ENCODE measurements at places on chromosomes 6 and 20.
A peak's percentile ranks its signal among the peaks of the same experiment; 100 is the strongest.

DNA sequence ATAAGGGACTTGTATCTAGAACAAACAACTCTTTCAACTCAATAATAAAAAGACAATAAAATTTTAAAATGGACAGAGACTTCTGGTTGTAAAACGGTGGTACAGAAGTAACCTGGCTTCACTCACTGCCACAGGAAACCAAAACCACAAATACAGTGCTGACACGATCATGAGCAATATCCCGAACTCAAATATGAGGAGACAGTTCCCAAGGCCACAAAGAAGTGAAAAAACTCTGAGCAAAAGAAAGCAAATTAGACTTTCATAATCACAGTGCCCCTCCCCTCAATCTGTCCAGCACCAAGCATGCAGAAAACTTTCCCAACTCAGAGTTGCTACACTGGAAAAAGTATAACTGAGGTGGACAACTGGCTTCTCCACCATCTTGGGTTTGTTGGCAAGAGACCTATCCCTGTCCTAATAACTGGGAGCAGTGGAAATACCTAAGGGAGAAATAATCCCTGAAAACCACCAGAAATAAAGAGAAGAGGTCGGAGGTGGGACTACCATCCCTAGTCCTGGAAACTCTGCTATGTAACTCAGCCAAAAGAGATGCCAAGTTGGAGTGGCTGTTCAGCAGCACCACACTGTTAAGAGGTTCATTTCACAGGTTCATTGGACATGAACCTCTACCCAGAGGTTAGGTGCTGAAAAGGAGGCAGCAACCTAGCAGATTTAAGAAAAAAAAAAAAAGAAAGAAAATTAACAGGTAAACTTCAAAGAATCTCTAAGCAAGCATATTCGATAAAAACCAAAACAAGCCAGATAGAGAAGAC, 55.5 kb downstream of the REV3L start:
- H3K4me1 ChIP-seq, result peaks cover 36% of the 10 kb centered on the region
- peak; percentile 14 for DNase-seq
- peaks cover 8% of the 10 kb centered on the region for H3K36me3 ChIP-seq
- peak overlapping the region; percentile 38 for H3K4me3 ChIP-seq

- H3K36me3 ChIP-seq, result peaks cover 27% of the 10 kb centered on the region
- no peaks in the 10 kb centered on the region for H3K27me3 ChIP-seq
- peaks cover 13% of the 10 kb centered on the region for H3K4me1 ChIP-seq
These were observed 46.7 kb downstream of the LRRN4 start for GRCh38 chr20:6007094-6007528.

- no peak overlapping the region for H3K27ac ChIP-seq
- H3K4me1 ChIP-seq, result no peaks in the 10 kb centered on the region
- no peak for DNase-seq
- no peaks in the 10 kb centered on the region for H3K27me3 ChIP-seq
- H3K36me3 ChIP-seq, result peaks cover 34% of the 10 kb centered on the region
These were observed 116.8 kb downstream of the ARHGAP18 start for GRCh38 chr6:129593233-129593564.

DNA sequence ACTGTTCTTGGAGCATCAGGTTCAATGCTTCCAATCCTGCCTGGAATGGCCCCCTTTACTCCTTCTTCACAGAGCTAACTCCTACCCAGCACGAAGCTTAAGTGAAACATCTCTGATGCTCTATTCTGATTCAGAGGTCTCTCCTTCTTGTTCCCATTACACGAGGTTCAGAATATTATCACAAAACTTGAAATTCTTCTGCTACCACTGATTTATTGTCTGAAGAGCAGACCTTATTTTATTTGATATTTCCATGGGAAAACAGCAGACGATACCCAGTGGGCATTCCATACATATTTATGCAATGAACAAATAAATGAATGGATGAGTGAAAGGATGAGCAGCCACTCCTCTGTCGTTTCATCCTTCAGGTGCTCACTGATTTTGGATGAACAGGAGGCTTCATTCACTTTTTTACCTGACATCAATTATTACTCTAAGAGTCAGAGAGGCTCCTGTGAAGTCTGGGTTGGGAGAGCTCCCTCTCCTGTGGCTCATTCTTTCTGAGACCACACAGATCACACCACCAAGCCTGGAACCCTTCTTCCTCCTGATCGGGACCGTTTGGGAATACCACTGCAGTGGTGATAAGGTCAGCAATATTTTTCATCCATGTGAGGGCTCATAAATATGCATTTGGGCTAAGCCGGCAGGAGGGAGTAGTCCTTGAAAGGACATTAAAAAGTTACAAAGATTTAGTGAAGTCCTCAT, 25.8 kb downstream of the SMLR1 start:
- no peak for DNase-seq
- H3K27me3 ChIP-seq, result no peaks in the 10 kb centered on the region
- peaks cover 7% of the 10 kb centered on the region for H3K4me1 ChIP-seq
- H3K36me3 ChIP-seq, result peaks cover 9% of the 10 kb centered on the region
- no peak overlapping the region for H3K27ac ChIP-seq

- DNase-seq, result no peak
- H3K36me3 ChIP-seq, result peaks cover 56% of the 10 kb centered on the region
- H3K4me1 ChIP-seq, result peaks cover 79% of the 10 kb centered on the region
- H3K4me3 ChIP-seq, result peak overlapping the region; percentile 78
- H3K27me3 ChIP-seq, result no peaks in the 10 kb centered on the region
These were observed 2.1 kb upstream of the PPP1R18 start for GRCh38 chr6:30688569-30688968.

- no peak overlapping the region for H3K27ac ChIP-seq
- no peak for DNase-seq
- H3K27me3 ChIP-seq, result peaks cover 33% of the 10 kb centered on the region
- no peaks in the 10 kb centered on the region for H3K4me1 ChIP-seq
- no peaks in the 10 kb centered on the region for H3K36me3 ChIP-seq
- no peak overlapping the region for H3K4me3 ChIP-seq
These were observed 73.8 kb upstream of the ECI2 start for GRCh38 chr6:4209196-4209595.

GRCh38 chr20:48897305-48898010, 24.1 kb upstream of the ARFGEF2 start:
- H3K36me3 ChIP-seq, result no peaks in the 10 kb centered on the region
- no peak overlapping the region for H3K27ac ChIP-seq
- peaks cover 56% of the 10 kb centered on the region for H3K27me3 ChIP-seq
- peaks cover 19% of the 10 kb centered on the region for H3K4me1 ChIP-seq
- H3K4me3 ChIP-seq, result no peak overlapping the region

DNA sequence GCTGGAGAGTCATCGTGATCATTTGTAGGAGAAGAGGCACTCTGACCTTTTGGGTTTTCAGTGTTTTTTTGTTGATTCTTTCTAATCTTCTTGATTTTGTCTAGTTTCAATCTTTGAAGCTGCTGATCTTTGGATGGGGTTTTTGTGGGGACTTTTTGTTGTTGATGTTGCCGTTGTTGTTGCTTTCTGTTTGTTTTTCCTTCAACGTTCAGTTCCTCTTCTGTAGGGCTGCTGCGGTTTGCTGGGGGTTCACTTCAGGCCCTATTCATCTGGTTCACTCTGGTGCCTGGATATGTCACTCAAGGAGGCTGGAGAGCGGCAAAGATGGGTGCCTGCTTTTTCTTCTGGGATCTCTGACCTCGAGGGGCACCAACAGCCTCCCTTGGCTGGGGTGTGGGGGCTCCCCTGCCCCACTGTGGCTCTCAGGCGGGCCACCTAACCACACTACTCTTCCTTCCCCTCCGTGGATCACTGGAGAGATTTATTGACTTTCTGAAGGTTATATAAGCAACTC, 21.5 kb upstream of the TMEM244 start:
- no peak overlapping the region for H3K4me3 ChIP-seq
- no peak for DNase-seq
- no peaks in the 10 kb centered on the region for H3K36me3 ChIP-seq

DNA sequence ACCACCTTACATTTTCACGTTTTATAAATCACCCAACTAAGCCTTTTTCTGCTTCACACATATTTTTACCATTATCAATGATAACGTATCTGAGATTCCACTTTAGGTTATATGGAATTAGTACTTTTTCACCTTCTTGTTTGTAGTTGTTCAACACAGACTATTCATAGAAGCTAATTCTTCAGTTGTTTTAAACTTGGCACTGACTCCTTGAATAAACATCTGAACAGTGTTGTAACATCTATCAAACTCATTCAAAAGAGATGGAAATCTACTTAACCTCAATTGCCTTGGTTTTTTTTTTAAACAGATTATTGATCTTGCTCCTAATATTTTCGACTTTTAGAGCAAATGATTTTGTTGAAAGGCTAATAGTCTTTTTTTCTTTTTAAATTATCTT, 34.2 kb downstream of the PTPRA start:
- no peaks in the 10 kb centered on the region for H3K4me1 ChIP-seq
- no peak for DNase-seq
- no peaks in the 10 kb centered on the region for H3K27me3 ChIP-seq
- no peak overlapping the region for H3K27ac ChIP-seq
- H3K36me3 ChIP-seq, result no peaks in the 10 kb centered on the region

GRCh38 chr6:37150314-37150713, 19.6 kb upstream of the PIM1 start:
- H3K27ac ChIP-seq, result no peak overlapping the region
- peaks cover 11% of the 10 kb centered on the region for H3K4me1 ChIP-seq
- H3K27me3 ChIP-seq, result no peaks in the 10 kb centered on the region
- no peaks in the 10 kb centered on the region for H3K36me3 ChIP-seq

GRCh38 chr6:22954749-22955385, 385.5 kb downstream of the HDGFL1 start:
- no peaks in the 10 kb centered on the region for H3K27me3 ChIP-seq
- peak overlapping the region; percentile 57 for H3K4me3 ChIP-seq
- DNase-seq, result no peak
- peak overlapping the region; percentile 79 for H3K27ac ChIP-seq
- peaks cover 7% of the 10 kb centered on the region for H3K4me1 ChIP-seq
- no peaks in the 10 kb centered on the region for H3K36me3 ChIP-seq

DNA sequence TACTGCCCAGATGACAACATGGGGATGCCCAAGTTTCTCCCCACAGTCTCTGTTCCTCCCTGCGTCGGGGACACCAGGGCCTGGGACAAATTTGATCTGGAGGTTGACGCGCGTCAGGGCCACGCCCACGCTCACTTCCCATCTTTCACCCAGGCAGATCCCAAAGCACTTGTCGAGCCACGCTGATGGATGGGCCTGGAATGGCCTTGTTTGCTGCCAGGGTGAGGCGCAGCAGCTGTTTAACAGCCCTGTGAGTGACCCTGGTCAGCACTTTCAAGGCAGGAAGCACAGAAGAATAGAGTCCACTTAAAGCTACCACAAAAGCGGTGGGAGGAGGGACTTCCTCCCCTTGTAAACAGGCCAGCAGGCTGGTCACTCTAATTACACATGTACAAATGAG, 324.7 kb upstream of the JARID2 start:
- no peak overlapping the region for H3K27ac ChIP-seq
- H3K27me3 ChIP-seq, result peaks cover 13% of the 10 kb centered on the region
- H3K4me1 ChIP-seq, result no peaks in the 10 kb centered on the region
- no peak overlapping the region for H3K4me3 ChIP-seq
- DNase-seq, result no peak
- no peaks in the 10 kb centered on the region for H3K36me3 ChIP-seq

DNA sequence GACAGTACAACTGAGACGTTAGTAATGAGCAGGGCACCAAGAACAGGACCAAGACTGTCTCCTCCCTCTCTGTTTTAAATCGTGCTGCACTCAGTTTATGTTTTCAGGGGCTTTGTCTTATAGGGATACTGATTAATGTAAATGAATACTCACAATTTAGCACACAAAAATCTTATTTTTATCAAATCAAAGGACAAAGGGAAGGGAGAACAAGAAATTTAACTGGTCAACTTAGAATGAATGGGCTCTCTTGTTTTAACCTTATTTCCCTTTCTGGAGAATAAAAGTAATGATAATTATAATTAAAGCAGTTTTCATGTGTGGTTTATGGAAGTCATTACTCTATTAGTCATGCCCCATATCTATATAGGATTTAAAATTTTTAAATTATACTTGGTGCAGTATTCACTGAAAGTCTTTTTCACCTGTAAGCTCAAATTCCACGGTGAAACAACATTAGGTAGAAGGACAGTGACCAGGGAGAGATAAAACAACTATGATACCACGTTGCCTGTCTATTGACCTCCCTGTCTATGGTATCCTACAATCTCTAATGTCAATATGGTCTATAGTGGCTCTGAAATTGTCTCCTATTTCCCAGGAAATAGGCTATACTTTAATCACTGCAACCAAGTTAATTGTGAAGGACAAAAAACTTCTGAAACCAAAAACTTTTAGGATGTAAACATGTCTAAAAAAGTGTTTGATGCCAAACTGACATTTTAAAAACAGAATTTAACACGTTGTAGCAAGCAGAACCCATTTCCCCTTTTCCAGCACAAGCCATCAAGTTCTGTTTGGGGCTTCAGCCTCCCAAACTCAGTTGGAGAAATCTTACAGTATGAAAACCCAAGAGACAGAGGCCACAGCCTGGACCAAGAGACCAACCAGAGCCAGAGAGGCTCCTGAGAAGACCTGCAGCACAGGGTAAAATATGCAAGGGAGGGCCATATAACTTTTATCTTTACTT, 15.0 kb downstream of the ELOVL5 start:
- no peaks in the 10 kb centered on the region for H3K27me3 ChIP-seq
- no peak for DNase-seq
- H3K36me3 ChIP-seq, result no peaks in the 10 kb centered on the region

GRCh38 chr20:50554694-50555579, 44.8 kb downstream of the PTPN1 start:
- peaks cover 5% of the 10 kb centered on the region for H3K36me3 ChIP-seq
- DNase-seq, result no peak
- no peak overlapping the region for H3K27ac ChIP-seq
- no peaks in the 10 kb centered on the region for H3K4me1 ChIP-seq

- H3K27ac ChIP-seq, result peak overlapping the region; percentile 12
- no peaks in the 10 kb centered on the region for H3K36me3 ChIP-seq
- no peak overlapping the region for H3K4me3 ChIP-seq
- no peak for DNase-seq
- no peaks in the 10 kb centered on the region for H3K27me3 ChIP-seq
- peaks cover 25% of the 10 kb centered on the region for H3K4me1 ChIP-seq
These were observed 188.9 kb upstream of the TAB2 start for GRCh38 chr6:149128489-149129145.

DNA sequence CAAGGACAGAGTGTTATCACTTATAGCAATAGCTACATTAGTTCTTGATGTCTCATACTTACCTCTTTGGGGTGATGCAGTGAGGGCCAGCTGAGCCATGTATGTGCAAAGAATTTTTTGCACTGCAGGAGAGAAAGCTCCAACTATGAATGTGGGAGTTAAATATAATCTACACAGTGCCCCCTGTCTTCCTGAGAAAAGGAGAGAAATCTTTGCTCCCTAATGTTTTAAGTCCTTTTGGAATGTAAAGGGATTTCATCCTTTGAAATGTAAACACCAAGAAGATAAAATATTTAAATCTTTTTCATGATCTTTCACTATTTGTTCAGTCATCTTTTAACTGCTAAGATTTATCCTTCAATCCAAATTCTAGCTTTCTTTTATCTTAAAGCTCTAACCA, 822.1 kb downstream of the TENT5A start:
- H3K27me3 ChIP-seq, result no peaks in the 10 kb centered on the region
- DNase-seq, result no peak
- no peak overlapping the region for H3K27ac ChIP-seq
- H3K4me1 ChIP-seq, result no peaks in the 10 kb centered on the region
- H3K36me3 ChIP-seq, result no peaks in the 10 kb centered on the region
- no peak overlapping the region for H3K4me3 ChIP-seq

GRCh38 chr20:38158701-38159351, 6.2 kb downstream of the TGM2 start:
- H3K4me3 ChIP-seq, result no peak overlapping the region
- H3K4me1 ChIP-seq, result peaks cover 59% of the 10 kb centered on the region
- peaks cover 94% of the 10 kb centered on the region for H3K36me3 ChIP-seq
- peak overlapping the region; percentile 32 for H3K27ac ChIP-seq

Measured in Calu3 (cell line).